ENCODE measurements at places on chromosomes 3 and 15.

GRCh38 chr3:126984391-126985131, 1.6 kb downstream of the PLXNA1 start:
- no peak for DNase-seq

GRCh38 chr15:55221090-55222011, 24.6 kb upstream of the RSL24D1 start:
- DNase-seq = no peak

- DNase-seq = no peak
Observed at GRCh38 chr3:120802916-120803315, 60.4 kb downstream of the GTF2E1 start.

DNA sequence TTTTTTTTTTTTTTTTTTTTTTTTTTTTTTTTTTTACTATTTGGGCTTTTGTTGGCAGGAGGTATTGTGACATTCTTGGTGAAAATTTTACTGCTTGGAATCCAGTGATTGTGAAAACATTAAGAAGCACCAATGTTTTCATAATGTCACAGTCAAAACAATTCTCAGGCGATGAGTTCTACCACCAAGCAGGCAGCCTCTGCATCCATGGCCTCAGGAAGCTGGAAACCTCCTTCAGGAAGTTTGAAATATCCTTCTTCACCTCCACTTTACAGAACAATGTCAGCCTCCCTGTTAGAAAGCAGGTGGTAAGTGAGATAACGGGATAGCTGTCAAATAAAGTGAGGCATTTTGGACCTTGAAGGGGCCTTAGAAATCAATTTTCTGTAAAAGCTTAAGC, 98.3 kb downstream of the MEX3B start:
- no peak for DNase-seq

DNA sequence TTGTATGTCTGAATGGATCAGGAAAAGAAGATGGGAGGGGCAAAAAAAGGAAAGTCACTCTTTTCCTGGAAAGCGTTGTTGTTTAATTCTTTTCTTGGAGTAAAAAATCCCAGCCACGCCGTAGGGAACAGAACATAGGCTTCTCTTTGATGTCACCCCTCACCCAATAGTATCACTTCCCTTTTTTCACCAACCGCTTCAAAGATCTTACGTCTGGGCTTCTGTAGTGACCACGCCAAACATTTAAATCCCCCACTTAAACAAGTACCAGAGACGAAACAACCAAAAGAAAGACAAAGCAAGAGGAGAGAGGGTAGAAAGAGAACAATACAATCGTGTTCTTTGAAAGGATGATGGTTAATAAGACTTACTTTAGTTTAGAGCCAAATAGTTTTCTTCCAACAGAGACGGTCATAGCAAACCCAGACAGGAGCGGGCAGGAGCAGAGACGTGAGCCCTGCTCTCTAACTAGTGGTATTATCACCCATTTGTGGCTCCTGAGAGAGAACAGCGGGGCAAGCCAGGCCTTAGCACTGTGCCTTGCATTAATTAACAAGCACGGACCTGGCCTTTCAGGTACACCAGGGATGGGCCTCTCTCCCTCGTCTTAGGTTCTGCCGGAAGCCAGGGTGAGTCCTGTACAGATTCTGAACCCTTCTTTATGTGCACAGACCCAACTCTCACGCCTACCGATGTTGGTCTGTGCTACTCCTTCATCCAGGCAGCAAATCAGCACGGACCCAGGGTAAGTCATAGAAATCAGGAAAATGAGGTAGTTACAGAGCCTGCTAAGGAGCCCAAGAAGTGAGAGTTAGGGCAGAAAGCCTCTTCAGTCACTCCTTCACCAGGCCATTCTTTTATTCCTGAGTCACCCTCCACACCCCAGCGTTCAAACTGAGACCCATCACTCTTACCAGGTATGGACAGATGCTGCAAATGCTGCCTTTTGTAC, 28.2 kb upstream of the BCL6 start:
- DNase-seq = no peak

DNA sequence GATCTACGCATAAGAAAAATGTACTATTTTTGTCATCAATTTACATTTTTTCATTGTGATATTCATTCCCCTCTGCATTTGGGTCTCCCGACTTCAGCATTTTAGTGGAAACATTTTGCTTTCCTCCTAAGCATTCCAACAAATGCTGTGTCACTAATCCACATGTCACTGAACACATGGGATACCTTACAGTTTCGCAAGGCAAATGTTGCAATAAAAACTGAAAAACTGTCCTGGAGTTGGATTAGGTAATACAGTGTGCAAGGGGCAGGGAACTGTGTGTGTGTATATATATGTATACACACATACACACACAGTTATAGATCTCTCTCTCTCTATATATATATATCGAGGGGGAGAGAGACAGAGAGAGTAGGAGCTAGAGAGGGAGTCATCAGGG, 632.2 kb downstream of the MAGI1 start:
- no peak for DNase-seq

DNA sequence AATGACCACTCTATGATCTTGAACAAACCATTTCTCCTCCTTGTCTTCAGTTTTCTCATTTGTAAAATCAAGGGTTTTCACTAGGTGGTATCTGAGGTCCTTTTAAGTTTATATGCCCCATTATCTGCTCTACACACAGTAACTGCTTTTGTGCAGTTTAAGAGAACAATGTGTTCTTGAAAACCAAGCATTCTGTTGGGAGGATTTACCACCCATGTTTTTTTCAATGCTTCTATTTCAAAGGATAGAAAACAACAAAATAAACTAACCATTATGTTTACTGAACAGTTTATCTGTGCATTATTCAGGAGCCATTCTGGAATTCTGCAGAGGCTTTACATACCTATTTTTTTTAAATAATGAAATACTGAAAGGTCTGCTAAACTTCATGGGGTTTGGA, 67.6 kb upstream of the C3orf49 start:
- no peak for DNase-seq

- no peak for DNase-seq
Observed at GRCh38 chr3:47850564-47851410, 47.8 kb downstream of the DHX30 start.

DNA sequence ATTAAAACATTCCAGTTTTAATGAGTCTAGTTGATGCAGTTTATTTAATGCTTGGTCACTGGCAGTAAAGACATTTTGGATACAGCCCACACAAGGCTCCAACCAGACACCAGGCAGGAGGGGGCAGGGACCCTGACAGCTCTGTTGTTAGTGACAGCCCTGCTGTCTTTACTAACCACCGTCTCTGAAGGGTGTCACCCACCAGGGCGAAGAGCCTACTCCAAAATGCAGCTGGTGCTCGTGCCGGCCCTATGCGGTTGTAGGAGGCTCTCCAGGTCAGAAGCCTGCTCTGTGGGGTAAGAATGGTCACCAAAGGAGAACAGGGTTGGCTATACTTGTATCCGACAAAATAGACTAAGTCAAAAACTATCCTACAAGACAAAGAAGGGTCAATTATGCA, 132.2 kb downstream of the ATP10A start:
- DNase-seq = no peak

DNA sequence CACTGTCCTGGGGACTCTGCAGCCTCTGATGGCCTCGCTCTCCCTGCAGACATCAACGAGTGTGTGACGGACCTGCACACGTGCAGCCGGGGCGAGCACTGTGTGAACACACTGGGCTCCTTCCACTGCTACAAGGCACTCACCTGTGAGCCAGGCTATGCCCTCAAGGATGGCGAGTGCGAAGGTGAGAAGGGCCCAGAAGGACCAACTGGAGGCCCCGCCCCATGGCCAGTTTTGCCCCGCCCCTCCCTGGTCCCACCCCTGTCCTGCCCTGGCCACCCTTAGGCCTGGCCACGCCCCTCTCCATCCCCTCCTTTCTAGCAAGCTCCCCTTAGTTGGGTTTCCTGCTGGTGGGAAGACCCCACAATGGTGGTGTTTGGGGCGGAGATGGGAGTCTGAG, 77.5 kb downstream of the FBLN2 start:
- DNase-seq = no peak

- DNase-seq = peak; percentile 80
Observed at GRCh38 chr3:61927332-61927731, 366.0 kb downstream of the PTPRG start.

GRCh38 chr15:44426975-44427755, at the start of gene CTDSPL2:
Gene CTDSPL2 (plus strand): TSS chr15:44427629. CDS start chr15:44459015, 31,386 bp downstream.
- DNase-seq = peak; percentile 98

DNA sequence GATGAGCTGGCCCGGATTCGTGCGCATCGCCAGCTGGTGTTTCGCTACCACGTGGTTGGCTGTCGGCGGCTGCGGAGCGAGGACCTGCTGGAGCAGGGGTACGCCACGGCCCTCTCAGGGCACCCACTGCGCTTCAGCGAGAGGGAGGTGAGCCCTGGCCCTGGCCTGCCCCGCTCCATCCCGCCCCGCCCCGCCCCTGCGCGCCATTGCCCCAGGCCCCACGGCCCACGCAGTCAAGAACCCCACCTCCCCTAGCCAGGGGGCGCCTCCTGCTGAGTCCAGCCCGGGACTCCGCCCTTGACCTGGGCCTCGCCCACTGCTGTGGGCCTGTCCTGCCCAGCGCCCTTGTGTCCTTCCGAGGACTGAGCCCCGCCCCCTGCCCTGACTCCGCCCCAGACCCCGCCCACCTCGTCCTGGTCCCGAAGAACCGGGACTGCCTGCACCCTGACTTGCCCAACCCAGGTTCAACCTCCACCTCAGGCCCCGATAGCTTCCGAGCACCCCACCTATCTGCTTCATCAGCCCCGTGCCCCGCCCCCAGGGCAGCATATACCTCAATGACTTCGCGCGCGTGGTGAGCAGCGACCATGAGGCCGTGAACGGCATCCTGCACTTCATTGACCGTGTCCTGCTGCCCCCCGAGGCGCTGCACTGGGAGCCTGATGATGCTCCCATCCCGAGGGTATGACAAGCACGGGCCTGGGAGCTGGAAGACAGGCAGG, 14.8 kb downstream of the NT5DC2 start:
- peak; percentile 82 for DNase-seq

DNA sequence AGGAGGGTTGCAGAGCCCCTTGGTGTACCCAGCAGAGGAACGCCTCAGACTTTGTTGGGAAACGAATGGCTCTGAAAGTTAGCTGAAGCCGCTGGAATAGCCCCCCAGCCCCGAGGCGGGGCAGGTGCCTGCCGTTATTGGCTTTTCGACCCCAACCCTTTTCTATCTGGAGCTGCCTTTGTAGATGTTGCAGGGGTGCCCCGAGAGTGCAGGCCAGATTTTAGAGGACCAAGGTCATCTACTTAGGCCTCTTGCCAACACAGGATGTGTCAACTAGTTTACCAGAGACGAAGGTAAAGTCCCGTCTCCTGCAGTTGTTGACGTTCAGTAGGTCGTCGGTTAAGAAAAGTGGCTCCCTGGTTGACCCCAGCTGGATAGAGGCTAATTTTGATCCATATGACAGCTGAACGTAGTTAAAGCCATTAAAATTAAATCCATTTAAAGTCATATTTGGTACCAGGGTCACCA, 579 bp upstream of the UBE3A start:
- DNase-seq = no peak

DNA sequence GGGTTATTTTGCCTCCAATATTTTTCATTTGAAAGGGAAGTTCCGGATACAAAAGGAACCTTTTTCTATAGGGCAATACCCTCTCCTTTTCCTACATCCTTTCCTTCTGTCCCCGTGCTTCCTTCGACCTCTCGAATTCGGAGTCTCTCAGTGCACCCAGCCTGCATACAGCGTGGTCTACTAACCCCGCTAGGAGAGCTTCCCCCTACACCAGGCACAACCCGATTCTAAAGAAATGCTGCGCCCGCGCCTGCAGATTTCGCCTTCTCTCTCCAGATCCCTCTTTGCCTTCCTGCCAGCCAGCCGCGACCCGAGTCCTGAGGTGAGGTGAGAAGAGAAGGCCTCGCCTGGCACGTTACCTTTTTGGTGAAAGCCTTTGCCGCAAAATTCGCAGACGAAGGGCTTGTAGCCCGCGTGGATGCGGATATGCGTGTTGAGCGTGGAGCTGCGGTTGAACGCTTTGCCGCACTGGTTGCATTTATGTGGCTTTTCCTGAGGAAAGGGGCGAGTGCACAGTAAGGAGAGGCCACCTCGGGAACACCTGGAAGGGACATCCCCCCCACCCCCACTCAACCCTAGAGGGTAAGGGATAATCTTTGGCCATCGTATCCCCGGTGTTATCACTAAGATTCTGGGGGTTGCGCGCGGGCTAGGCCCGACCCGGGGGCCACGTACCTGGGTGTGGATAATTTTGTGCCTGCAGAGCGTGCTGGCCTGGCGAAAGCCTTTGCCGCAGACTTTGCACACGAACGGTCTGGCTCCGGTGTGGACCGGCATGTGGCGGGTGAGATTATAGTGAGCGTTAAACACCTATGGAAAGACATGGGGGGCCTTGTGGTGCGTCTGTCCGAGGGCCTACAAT, 2.3 kb downstream of the FEZF2 start:
- DNase-seq = no peak

DNA sequence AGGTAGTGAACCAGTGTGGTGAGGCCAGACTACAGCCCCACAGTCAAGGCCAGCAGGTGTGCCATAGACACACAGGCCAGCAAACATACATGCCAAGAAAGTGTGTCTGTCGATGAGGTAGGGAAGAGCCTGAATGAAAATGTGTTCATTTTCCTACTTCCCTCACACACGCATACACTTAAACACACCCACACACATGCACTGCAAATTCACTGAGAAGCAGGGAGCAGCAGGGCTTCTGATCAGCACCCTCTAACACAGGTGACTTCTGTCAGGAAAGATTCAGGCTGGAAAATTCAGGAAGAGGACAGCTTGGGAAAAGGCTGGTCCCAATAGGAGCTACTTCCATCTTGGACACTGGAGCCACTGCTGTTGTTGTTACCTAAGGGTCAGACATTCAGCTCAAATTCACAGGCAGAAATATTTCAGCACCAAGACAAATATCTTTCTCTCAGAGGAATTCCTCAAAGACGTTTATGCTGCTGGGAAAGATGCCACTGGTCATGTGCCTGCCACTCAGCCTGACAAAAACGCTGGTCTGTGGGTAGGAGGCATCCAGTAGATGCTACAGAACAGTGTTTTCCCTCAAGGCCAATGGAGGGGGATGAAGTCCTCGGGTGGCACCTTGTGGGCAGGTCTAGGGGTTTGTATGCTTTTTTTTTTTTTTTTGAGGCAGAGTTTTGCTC, 40.9 kb upstream of the LARS2 start:
- no peak for DNase-seq

DNA sequence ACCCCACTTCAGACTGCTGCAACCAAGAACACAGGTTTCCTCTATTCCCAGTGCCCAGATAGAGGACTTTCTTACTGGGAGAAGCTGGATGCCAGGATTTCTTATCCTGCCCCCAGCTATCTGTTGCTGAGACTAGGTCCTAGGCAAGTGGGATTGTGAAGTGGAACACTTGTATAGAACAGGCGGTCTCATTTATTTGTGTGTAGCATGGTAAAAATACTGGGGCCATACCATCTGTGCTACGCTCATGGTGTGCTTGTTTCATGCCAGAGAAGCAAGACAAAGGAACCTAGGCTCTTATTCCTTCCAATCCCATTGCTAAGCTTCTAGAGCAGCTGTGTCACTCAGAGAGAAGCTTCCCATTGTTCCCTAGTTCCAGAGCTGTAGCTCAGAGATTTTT, 191.5 kb upstream of the EPHA6 start:
- DNase-seq = no peak

GRCh38 chr3:156010829-156011228, 109.5 kb upstream of the KCNAB1 start:
- no peak for DNase-seq
